ENCODE measurements at places on chromosomes 13 and 19. TPM values are rescaled to one million over a fixed set of nuclear protein-coding genes. Genes with fewer than 3 reads are reported as not detected.

The CYP2A6 gene
- 0.23 TPM for total RNA-seq

DNA sequence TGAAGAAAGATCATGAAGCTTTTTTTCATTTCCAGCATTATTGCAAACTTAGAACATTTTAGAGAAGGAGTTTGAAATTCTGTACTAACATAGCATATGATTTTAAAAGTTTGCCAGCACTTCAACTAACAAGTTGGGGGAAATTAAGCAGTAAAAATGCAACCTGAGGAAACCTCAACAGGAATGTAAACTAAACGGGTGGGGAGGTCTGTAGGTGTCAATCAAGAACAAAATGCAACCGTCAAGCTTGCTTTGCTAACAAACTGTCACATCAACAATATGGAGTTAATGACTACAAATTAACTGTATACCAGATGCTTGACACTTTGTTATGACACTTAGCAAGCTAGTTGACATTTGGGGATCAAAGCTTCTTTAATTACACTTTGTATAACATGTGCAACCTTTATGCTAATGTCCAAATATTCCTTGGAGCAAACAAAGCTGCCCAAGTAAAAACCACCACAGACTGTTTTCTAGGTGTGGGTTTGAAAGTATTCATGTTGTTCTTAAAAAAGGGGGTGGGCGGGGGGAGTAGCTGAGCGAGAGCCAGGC, 52.1 kb downstream of the DACH1 start:
- no peak for DNase-seq

GRCh38 chr19:7476777-7477494, 11.9 kb downstream of the PEX11G start:
- no peak for DNase-seq

GRCh38 chr19:848386-848921, 3.6 kb upstream of the ELANE start:
- no peak for DNase-seq

DNA sequence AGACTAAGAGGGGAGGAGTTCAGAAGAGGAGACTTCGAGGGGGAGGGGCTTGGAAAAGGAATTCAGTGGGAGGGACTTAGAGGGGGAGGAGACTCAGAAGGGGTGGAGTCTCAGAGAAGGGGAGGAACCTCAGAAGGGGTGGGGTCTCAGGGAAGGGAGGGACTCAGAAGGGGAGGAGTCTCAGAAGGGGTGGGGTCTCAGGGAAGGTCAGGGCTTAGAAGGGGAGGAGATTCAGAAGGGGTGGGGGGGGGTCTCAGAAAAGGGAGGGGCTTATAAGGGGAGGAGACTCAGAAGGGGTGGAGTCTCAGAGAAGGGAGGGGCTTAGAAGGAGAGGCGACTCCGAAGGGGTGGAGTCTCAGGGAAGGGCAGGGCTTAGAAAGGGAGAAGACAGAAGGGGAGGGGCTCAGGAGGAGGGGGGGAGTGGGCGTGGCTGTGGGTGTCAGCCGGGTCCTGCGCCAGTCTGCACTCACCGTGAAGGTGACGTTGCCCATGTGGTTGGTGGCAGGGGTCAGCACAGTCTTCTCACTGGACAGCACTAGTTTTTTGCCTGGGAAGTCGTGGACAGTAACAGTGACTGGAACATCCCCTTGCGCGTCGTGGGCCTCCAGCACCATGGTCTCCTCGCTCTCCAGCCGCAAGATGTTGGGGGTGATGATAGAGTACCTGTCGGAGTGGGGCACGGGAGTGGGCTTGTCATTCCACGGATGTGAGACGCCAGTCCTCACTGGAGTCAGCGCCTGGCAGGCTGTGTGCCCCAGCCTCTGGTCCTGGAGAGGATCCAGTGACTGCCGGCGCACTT, 1.5 kb downstream of the C3 start:
- peak; percentile 27 for DNase-seq

The PLIN3 gene
- total RNA-seq = 47.5 TPM

- no peak for DNase-seq
These were observed 92.8 kb upstream of the FARP1 start for GRCh38 chr13:98050041-98050466.

DNA sequence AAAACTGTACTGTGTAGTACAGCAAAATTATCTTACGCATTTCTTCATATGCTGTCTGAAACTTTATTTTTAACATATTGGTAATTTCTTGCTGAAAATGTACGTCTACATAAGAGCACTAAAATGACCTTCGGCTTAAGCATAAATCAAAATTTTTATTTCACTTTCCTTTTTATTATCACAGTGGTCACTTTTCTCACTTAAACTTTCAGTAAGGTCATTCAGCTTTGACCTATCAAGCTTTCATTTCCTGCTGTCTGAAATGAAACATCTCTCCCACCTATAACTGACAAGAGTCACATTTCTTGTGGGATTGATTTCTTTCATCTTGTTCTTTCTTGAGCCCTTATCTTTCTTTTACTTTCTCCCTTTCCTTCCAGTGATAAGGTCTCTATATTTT, 2212.7 kb upstream of the PCDH20 start:
- no peak for DNase-seq

DNA sequence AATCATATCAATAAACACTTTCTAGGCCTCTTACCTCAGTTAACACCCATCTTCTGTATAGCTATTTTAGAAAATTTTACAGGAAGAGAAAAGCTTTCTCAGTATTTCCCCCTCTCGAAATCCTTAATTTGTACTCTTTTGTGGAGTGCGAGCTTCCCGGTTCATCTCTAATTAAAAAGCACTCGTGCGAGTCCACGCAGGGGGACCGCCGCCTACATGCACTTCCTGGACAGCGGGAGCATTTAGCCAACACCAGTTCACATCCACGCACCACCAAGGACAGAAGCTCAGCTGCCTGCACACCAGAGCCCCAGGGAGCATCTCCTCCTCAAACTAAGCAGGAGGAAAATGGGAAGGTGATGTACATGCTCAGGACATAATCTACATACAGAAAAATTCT, 60.0 kb downstream of the RASA3 start:
- no peak for DNase-seq

GRCh38 chr19:35783469-35784434, 8.4 kb downstream of the ARHGAP33 start:
- DNase-seq = no peak

DNA sequence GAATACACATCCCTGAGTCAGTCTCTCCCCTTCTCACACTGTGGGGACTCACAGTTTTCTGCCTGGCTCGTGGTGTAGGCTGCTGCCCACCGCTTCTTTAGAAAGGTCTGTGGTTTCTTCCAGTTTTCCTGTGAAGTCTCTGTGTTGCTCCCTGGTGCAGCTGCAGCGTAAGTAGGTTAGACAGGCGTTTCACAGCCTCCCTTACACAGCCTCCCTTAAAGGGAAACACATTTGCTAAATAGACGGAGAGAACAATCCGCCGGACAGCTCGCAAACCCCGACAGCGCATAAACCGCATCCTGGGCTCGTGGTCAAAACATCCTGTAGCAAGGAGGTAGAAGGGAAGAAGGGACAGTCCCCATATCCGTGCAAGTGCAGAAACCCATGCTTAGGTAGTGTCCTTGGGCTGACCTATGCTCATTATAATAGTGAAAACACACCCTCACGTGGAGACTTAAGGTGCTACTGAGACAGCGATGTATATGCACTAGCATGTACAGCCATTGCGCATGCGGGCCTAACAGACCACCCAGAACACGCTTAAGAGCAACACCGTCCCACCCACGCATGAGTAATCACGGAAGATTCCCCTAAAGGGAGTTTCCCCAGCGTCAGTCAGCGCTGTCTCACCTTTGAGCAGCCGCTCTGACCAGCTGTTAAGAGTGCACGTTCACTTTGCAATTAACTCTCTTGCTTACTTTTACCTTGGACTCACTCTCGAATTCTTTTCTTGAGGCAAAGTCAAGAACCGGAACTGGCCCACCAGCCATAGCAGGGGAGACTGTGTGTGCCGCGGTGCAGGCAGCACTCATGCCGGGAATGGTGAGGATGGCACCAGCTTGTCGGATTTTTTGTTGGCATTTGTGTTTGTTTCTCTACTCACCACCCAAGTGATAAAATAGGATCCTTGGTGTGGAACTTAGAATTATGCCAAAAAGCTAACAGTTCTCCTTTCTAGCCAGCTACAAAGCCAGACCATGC, 16.6 kb downstream of the SIGLEC8 start:
- peak; percentile 81 for DNase-seq

The NXNL1 gene
- total RNA-seq = not detected

DNA sequence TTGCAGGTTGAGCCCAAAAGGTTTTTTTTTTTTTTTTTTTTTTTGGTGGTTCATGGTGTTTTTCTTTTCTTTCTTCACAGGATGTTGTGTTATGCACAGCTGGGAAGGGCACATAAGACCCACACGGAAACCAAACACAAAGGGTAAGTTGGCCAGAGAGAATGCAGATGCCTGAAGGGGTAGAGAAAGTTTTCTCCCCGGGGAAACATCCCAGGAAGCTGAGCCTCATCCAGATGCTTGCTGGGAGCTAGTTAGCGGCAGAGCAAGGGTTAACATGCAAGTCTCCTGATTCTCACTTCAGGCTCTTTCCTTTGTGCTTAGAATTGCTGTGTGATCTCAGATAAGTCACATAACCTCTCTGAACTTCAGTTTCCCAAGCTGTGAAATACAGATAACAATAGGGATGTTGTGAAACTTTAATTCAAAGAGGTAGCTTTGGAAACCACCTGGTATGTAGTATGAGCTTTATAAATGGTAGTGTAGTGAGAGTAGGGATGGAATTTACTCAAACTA, 3.1 kb downstream of the ADGRE1 start:
- no peak for DNase-seq

The SAFB2 gene
- 233 TPM for total RNA-seq

- peak; percentile 19 for DNase-seq
These were observed 2.7 kb downstream of the DACH1 start for GRCh38 chr13:71864094-71864985.

- DNase-seq = no peak
These were observed 24.8 kb downstream of the MAST3 start for GRCh38 chr19:18122424-18122823.

Data from activated naive CD4-positive, alpha-beta T cell treated with anti-CD3 and anti-CD28 coated beads, Interleukin-2, amount 50 U/mL, for 72 hours (primary cell).